ENCODE measurements at places on chromosomes 7 and 10. TPM values are rescaled to one million over a fixed set of nuclear protein-coding genes. Genes with fewer than 3 reads are reported as not detected.

ATOH7 gene
- total RNA-seq, result 0.35 TPM

NUP42 gene
- total RNA-seq, result 32.7 TPM

ACBD7 gene
- total RNA-seq, result not detected

GRCh38 chr7:24498439-24498838, 74.8 kb upstream of the PALS2 start:
- no peak for ATAC-seq

GRCh38 chr10:127737563-127738511, 852 bp downstream of the FOXI2 start:
- no peak for ATAC-seq

ARHGAP21 gene
- total RNA-seq, result 76.7 TPM

NUTM2A gene
- 4.0 TPM for total RNA-seq

DNA sequence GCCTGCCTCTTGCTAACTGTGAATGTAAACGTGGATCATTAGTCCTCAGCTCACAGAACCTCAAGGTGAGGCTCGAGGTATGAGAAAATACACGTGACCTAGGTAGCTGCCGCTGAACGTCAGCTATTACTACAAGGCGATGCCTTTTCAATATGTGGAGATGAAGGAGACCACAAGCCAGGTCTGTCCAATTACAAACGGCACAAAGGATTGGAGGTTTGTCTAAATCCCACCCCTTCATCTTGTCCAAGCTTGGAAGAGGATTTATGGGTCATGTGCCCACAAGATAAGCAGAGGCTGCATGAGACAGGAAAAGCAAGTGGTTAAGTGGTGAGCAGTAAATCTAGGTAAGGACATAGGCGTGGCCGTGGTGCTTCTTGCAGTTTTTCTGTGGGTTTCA, 3.4 kb downstream of the H2BK1 start:
- no peak for ATAC-seq

DNA sequence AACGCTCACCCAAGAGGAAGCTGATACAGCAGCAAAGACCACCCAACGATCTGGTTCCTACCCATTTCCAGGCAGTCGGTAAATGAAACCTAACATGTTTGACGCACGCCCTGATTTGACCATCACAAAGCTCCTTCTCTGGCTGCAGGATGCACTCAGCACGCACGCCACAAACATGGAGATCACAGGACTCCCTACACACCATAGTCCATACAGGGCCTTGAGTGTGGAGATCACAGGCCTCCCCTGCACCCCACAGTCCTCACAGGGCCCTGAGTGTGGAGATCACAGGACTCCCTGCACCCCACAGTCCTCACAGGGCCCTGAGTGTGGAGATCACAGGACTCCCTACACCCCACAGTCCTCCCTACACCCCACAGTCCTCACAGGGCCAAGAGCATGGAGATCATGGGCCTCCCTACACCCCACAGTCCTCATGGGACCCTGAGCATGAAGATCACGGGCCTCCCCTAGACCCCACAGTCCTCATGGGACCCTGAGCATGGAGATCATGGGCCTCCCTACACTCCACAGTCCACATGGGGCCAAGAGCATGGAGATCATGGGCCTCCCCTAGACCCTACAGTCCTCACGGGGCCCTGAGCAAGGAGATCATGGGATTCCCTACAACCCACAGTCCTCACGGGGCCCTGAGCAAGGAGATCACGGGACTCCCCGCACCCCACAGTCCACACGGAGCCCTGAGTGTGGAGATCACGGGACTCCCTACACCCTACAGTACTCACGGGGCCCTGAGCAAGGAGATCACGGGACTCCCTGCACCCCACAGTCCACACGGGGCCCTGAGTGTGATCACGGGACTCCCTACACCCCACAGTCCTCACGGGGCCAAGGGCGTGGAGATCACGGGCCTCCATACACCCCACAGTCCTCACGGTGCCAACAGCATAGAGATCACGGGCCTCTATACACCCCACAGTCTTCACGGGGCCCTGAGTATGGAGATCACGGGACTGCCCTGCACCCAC, 409.2 kb downstream of the DNAJB6 start:
- no peak for ATAC-seq

LIPN gene
- not detected for total RNA-seq

GRCh38 chr7:18706670-18707069, 211.1 kb downstream of the HDAC9 start:
- ATAC-seq, result no peak

DNA sequence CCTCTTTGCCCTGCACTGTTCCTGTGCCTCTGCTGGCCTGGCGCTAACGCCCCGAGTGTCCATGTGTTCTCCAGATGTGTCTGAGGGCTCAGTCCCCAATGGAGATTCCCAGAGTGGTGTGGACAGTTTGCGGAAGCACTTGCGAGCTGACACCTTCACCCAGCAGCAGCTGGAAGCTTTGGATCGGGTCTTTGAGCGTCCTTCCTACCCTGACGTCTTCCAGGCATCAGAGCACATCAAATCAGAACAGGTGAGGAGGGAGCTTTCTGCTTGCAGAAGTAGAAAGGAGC, 60.9 kb downstream of the PAX2 start:
- ATAC-seq, result no peak

DNA sequence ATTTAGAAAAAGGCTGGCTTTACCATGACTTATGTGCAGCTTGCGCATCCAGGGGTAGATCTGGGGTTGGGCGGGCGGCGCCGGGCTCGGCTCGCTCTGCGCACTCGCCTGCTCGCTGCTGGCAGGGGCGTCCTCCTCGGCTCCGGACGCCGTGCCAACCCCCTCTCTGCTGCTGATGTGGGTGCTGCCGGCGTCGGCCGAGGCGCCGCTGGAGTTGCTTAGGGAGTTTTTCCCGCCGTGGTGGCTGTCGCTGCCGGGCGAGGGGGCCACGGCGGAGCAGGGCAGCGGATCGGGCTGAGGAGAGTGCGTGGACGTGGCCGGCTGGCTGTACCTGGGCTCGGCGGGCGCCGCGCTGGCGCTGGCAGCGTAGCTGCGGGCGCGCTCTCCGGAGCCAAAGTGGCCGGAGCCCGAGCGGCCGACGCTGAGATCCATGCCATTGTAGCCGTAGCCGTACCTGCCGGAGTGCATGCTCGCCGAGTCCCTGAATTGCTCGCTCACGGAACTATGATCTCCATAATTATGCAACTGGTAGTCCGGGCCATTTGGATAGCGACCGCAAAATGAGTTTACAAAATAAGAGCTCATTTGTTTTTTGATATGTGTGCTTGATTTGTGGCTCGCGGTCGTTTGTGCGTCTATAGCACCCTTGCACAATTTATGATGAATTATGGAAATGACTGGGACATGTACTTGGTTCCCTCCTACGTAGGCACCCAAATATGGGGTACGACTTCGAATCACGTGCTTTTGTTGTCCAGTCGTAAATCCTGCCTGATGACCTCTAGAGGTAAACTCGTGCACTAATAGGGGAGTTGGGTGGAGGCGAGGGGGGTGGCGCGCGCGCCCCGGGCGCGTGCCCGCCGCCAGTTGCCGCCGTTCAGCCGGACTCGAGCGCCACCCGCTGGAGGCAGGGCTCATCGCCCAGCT, at the start of gene HOXA5:
Gene HOXA5, minus strand, starts transcription at position 659 of the 927 bp plus-strand sequence. Its CDS starts 74 bp downstream, at position 585.
- ATAC-seq, result peak; percentile 91

GRCh38 chr10:112843623-112844022, 106.4 kb upstream of the TCF7L2 start:
- ATAC-seq, result no peak

STOX1 gene
- total RNA-seq, result 38.0 TPM

ZNF12 gene
- 22.4 TPM for total RNA-seq

GRCh38 chr7:70466725-70467364, 665.1 kb upstream of the GALNT17 start:
- no peak for ATAC-seq

TBC1D12 gene
- total RNA-seq, result 18.3 TPM

MYH16 gene
- total RNA-seq, result not detected

DNA sequence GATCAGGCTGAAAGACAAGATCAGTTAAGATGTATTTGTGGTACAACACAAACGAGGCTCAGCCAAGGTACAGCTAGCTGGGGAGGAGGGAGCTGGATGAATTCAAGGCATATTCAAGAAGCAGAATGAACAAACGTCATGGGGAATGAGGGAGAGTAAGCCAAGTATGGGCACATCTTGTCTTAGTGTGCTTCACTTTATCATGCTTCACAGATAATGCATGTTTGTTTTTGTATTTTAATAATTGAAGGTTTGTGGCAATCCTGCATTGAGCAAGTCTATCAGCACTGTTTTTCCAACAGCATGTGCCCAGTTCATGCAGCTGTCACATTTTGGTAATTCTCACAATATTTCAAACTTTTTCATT, 135.4 kb downstream of the HIBADH start:
- ATAC-seq, result no peak

GRCh38 chr7:7976677-7977076, 8.1 kb downstream of the GLCCI1 start:
- ATAC-seq, result no peak

DNA sequence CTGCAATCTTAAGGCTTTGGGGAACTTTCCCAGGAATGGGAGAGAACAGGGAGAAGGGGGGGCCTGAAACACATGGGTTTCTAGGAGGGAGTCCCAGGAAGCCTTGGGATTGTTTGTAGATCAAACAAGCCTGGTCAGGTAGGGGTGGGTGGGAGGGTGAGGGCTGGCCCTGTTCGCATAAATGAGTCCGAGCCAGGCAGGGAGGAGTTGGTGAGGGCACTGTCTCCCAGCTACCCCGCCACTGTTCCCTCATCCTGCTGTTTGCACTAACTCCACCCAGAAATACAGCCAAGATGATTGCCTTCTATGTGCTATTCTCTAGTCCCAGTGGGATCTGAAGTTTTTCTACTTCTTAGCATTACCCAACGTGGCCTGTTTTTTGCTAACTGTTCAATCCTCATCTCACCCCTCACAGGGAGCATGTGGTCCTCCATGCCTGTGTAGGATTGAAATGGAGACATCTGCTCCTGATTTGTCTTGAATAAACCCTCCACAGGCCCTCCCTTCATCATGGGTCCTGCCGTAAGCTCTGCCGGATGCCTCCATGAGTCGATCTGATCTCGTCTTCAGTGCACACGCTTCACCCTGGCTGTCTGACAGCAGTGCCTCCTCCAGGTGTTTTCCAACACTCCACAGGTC, 257.0 kb downstream of the COBL start:
- no peak for ATAC-seq

NRCAM gene
- total RNA-seq, result 1.6 TPM

- ATAC-seq, result no peak
Observed at GRCh38 chr7:89809291-89809690, 345.0 kb upstream of the STEAP1 start.

ENKUR gene
- 1.1 TPM for total RNA-seq

DNA sequence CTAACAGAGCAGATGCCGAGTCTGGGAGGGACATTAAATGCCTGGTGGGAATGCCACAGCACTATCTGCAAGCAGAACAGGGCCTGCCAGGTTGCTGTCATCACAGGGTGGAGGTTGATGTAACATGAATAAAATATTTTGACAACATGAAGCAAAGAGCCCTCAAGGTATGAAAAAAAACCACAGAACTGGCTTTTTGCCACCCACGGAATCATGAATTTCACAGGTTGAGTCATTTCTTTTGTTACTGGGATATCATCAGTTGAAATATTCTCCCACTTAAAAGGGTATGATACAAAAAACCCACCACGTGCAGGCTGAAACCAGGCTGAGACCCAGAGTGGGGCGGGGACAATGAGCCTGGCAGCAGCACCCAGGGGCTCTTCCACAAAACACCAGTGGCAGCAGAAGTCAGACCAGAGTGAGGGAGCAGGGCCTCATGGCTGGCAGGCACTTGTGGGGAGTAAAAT, 220.1 kb downstream of the TNS3 start:
- no peak for ATAC-seq

URGCP gene
- total RNA-seq, result 36.9 TPM

DNA sequence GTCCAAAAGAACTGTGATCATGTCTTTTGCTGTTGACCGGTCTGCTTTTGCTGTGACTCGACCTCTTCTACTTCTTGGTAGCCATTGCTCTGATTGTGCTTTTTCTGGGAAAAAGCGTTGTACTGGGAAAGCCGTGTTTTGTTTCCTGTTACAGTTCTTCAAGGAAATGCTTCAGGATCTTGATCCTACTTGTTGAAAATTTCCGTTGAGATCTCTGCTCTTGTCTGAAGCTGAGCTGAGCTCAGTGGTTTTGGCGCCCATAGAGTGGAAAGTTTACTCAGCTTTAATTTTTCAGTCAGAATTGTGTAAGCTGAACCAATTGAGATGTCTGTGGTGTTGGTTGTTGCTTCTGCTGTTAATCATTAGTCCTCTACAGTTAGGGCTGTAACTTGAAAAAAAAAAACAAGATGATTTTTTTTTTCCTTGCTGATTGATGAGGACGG, 302.2 kb downstream of the CCDC3 start:
- ATAC-seq, result peak; percentile 48

CYP2E1 gene
- 0.22 TPM for total RNA-seq

Data from gastroesophageal sphincter (tissue), 4 donors.